Effector CD8-positive, alpha-beta T cell (primary cell): ENCODE measurements at places on chromosomes 7 and 10.

DNA sequence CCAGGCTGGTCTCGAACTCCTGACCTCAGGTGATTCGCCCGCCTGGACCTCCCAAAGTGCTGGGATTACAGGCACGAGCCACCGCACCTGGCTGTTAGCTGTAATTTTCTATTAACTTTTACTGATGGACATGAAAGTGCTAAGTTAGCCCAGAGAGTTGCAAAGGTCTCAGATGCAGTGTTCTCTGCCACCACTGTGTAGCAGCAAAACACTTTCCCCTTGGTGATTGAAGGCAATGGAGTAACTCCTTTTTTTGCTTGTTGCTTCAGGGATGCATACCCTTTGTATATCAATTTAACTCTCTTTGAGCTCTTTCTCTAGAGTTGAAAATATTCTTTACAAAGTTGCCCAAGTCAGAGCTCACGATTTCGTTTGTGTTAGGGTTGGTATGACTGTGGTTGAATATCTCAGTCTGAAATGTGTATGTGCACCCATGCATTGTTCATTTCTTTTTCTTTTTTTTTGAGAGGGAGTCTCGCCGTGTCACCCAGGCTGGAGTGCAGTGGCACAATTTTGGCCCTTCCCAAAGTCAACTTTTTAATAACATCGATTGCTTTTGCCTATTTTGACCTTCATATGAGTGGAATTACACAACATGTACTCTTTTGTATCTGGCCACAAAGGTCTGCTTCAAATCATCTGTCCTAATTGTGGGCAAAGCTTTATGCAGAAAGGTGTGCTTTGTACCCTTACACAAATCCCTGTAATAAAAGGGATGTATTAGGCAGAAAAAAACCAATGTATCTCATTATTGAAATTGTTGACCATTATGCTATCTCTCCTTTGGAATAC, 52.6 kb downstream of the GTF2I start:
- DNase-seq: no peak

DNA sequence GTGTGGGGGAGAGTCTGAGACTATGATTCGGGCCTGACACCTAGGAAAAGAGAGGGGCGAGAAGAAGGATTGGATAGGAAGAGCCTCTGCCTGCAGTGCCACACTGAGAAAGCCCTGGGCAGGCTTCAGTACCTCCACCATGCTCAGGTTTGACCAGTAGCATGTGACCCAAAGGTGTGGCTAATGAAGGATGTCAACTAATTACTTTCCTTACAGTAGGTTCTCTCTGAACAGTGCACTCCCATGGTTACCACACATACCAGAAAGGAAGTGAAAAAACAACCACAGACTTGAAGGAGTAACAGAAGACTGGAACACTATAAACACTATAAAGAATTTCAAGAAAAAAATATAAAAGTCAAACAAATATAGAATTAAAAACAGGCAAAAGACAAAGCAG, 46.2 kb downstream of the SEM1 start:
- DNase-seq: no peak

- no peak for DNase-seq
Measured at GRCh38 chr10:11655836-11656235, 44.4 kb upstream of the USP6NL start.

DNA sequence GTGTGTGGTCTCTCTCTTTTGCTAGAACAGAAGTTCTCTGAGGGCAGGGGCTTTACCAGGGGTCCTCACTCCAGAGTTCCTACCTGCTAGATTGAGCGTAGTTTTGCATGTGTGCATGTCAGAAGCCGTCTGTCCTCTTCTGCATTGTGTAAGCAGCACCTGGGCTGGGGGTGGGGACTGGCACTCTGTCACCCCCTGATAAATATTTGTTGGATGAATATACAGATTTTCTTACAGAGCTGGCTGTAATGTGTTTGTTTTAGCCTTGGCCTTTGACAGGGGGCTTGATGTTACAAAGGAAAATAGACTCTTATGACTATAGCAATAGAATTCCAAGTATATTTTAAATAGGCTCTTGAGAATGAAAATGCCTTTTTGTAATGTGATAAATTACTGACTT, 46.6 kb downstream of the WDR37 start:
- DNase-seq: no peak

- DNase-seq: no peak
Measured at GRCh38 chr10:33178026-33178755, 156.3 kb downstream of the NRP1 start.

- no peak for DNase-seq
Measured at GRCh38 chr7:116327752-116328151, 117.4 kb downstream of the TES start.

DNA sequence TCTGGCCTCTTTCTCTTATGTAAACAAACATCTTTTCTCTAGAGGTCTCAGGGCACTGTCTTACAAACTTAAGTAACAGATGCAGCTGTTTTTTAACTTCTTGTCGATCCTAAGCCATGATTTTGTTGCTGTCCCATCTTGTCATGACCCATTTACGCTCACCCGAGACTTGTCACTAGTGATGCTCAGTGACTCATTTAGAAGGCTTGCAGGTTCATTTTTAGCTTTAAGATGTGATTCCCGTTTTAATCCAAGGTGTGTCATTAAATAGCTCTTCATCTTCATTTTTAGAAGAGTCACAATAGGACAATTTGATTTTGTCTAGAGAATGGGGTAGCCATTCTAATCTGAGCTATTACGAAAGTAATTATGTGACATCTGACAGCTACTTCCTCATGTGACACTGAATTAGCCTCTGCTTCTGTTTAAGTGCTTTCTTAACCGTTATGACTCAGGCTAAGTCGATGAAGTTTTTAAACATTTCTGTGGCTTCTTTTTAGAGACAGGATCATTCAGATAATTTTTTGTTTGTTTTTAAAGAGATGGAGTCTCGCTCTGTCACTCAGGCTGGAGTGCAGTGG, 42.7 kb downstream of the SPDYE5 start:
- no peak for DNase-seq

GRCh38 chr7:1225030-1225429, 7.6 kb upstream of the UNCX start:
- no peak for DNase-seq

DNA sequence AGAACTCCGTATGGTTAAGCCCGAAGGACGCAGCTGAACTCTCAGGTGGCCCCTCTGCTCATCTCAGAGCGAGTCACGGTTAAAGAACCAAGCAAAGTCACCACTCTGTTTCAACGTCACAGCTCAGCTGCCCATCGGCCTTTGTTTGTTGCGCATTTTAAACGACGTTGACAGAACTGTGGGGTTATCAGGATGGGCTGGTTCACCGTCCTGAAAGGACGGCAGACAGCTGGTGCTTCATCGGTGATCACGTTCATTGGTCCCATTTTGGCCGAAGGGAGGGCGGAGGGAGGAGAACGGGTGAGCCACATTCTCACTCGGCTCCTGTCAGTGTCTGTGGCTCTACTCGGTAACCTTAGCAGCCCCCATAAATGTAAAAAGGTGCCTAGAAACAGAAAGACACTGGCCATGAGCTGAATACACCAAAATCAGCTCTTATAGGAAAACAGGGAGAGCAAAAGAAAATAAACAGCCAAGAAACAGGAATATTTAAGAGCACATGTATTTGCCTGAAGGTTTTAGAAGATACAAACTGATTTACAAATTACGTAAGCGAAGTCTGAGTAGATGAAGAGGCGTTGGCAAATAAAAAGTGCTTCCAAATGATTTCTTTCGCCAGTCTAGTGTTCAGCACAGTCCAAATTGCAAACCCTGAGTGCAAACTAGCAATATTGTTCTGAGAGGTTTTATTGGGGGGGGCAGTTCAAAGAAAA, 8.4 kb downstream of the PRKAG2 start:
- DNase-seq: no peak

DNA sequence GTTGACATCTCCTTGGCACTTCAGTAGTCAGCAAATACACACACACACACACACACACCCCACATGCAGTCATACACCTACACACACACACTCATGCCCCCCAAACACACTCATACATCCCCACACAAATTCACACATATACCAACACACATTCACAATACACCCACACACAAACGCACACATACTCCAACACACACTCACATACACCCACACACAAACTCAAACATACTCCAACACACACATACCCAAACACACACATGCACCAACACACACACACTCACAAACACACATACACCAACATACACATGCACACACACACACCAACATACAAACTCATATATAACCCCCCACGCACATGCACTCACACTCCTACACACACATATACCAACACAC, 31.4 kb upstream of the CHST15 start:
- no peak for DNase-seq

DNA sequence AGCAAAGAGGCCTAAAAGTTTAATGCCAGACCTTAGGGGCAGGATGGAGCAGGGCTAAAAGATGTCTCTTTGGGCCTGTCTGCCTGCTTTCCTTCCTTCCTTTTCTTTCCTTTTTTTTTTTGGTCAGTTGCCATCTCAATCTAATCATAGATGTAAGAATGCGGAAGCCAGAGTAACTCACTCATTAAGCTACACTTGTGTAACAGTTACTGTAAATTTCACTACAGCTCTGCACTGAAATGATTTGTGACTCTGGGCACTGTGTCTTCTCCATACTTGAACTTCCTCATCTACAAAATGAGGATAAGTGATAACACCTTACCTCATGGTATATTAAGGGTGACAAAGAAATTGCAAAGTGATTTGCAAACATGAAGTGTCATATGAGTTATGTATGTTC, 75.5 kb upstream of the AGK start:
- DNase-seq: no peak

DNA sequence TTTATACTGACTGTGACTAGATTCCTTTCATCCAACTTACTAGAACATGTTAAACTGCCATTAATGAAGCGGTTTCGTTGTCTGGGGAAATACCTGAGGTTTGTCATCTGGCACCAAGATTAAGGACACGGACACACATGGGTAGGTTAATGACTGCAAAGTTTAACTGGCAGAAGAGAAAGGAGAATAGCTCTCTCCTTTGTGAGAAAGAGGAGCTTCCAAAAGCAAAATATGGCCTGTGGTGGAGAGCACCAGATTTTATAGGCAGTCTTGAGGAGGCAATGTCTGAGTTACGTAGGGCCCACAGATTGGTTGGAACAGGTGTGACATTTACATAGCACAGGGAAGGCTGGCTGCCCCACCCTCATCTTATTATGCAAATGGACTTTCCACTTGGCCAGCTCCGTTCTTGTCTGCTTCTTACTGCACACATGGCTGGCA, 1193.0 kb upstream of the CELF2 start:
- DNase-seq: no peak

DNA sequence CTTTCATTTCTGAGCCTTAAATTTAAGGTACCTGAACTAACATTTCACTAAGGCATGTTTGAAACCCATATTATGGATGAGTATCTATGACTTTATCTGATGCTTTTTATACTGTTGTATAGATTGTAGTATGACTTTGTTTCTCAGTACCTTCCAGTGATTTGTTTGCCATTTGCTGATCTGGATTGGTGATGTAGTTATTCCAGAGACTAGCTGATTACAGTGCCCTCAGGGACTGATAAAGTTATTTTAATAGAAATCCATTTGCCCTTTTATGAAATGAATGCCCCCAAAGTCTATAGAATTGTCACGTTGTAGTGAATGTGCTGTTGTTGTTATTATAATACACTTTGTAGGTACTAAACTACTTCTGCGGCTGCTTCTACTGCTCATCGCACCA, 385.4 kb upstream of the LRGUK start:
- DNase-seq: no peak

DNA sequence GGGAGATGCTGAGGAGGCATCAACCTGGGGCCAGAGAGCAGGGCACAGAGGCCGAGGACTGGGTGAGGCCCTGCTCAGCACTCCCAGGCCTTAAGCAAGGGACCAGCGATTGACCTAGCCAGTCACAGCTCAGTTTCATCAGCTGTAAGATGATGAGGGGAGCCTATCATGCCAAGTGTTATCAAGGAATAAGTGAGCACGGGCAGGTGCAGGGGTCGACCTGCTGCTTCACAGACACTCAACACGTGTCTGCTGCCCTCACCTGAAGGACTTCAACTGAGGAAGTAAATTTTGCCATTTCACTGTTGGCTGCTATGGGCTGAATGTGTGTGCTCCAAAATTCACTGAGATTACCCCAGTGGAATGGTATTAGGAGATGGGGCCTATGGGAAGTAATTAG, 9.9 kb downstream of the C10orf71 start:
- DNase-seq: no peak

DNA sequence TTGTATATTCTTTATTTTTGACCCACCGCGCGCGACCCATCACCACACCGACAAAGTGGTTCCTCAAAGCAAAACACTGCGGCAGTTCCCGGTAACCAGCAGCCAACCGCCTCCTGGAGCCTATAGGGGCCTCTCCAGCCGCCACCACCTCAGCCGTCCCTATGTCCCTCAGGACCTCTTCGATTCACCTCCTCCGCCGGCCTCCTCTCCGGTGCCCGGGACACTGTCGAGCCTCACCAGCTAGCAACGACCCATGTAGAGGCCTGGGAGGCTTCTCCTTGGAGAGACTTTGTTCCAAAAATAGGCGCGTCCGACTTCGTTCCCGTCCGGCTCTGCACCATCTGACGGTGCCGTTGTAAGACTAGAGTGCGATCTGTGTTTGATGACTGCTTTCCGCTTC, 158.8 kb downstream of the HGF start:
- DNase-seq: no peak

- DNase-seq: no peak
Measured at GRCh38 chr10:42632564-42632963, 5.8 kb downstream of the ZNF33B start.

GRCh38 chr7:53740971-53741370, 705.5 kb downstream of the POM121L12 start:
- DNase-seq: no peak

DNA sequence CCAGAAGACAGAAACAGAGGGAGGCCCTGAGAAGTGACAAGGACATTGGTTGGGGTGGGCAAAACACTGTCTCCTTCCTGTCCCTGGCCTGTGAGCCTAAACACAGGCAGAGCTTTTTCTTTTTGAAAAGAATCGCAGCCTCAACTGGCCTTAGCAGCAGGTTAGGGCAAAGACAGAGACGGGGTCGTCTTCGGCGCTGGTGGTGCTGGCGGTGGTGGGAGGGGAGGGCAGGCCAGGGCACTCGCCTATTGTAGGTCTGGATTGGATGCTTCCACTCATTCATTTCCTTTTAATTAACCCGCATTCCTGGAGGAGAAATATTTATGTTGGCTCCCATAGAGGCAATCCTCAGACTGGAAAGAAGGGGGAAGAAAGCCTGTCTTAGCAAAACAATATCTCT, 22.6 kb downstream of the WNT8B start:
- no peak for DNase-seq

DNA sequence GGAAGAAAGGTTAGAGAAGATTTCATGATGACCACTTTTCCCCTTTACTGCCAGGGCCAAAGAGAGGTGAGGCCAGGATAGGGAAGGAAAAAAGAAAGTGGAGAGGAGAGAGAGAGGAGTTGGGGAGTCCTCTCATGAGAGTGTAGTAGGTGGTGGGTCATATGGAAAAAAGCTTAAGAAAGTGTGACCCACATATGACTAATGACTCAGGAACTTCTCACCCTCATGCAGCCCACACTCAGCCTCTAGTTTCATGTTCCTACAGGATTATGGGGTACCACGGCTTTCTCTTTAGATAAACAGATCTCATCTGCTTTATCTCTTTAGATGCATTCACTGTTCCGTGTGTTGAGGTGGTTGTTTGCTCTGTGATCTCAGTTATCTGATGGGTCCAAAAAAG, 462.5 kb upstream of the IGFBP3 start:
- no peak for DNase-seq
